ENCODE measurements at places on chromosomes 4 and X. TPM values are rescaled to one million over a fixed set of nuclear protein-coding genes. Genes with fewer than 3 reads are reported as not detected.

ZNF157 gene
- total RNA-seq, result 2.0 TPM

HHIP gene
- total RNA-seq, result 0.22 TPM

NKX3-2 gene
- 2.1 TPM for total RNA-seq

PLXNB3 gene
- total RNA-seq, result 0.98 TPM

WDR19 gene
- 81.3 TPM for total RNA-seq

RGS12 gene
- total RNA-seq, result 102 TPM

SRP72 gene
- 119 TPM for total RNA-seq

SSX4B gene
- not detected for total RNA-seq

LINC00632 gene
- 152 TPM for total RNA-seq

PDZD4 gene
- total RNA-seq, result 4.8 TPM

UTP3 gene
- 27.7 TPM for total RNA-seq

CTAG1B gene
- not detected for total RNA-seq

GAGE12J gene
- not detected for total RNA-seq

SSX4 gene
- total RNA-seq, result not detected

PCSK1N gene
- 55.4 TPM for total RNA-seq

ZMAT1 gene
- 12.7 TPM for total RNA-seq

ASB12 gene
- 0.22 TPM for total RNA-seq

SSX2 gene
- total RNA-seq, result not detected

ARHGAP6 gene
- 1.9 TPM for total RNA-seq

AKAP17A gene
- 52.7 TPM for total RNA-seq

CENPVL1 gene
- total RNA-seq, result 1.4 TPM

EPGN gene
- not detected for total RNA-seq

MAGEA12 gene
- total RNA-seq, result not detected

IL1RAPL2 gene
- total RNA-seq, result 0.80 TPM

TLL1 gene
- total RNA-seq, result 0.16 TPM

SERTM2 gene
- 0.72 TPM for total RNA-seq

SORBS2 gene
- total RNA-seq, result 92.6 TPM

ZFYVE28 gene
- 3.3 TPM for total RNA-seq

USP17L27 gene
- not detected for total RNA-seq
